ENCODE measurements at places on chromosomes 4 and X.

GRCh38 chr4:1792832-1793495, at the start of gene FGFR3:
Gene FGFR3, plus strand, starts transcription at chr4:1793293. Its CDS starts 642 bp downstream, at chr4:1793935.
- DNase-seq = peak; percentile 34

DNA sequence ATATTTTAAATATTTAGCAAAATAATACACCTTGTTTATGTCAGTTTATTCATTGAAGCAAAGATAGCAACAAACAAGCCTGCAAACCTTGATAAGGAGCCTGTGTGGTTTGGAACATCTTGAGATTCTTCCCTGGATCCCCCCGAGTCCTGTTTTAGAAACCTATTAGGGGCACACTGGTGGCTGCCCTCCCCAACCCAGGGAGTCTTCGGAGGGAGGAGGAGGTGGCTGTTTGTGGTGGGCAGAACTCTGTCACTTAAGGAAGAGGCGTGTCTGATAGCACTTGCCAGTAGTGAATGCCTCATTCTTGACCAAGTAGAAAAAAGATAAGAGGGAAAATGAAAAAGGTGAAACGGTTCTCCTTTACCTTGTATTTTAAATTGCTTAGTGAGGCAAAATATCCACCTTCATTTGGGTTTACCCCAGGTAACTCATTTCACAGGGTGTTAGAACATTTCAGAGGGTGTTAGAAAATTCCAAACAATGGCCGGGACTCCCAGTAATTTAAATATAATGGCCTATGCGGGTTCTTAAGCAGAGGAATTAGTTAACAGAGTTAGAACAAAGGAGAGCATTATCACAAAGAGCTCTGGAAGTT, 10.4 kb downstream of the KIT start:
- DNase-seq = no peak

GRCh38 chr4:69104719-69105275, 8.5 kb downstream of the UGT2B7 start:
- DNase-seq = no peak

GRCh38 chr4:131547506-131547981, 1601.5 kb upstream of the PCDH10 start:
- DNase-seq = no peak

Measured in activated CD4-positive, alpha-beta T cell treated with anti-CD3 and anti-CD28 coated beads, Interleukin-10, Interleukin-2, amounts not matched to agents 100 ng/mL and 50 ng/mL, durations not matched to agents 16 hours and 8 hours (primary cell).